ENCODE measurements at places on chromosomes 11 and 22.

- peak; percentile 97 for DNase-seq
Measured at GRCh38 chr11:61967116-61967923, at the start of gene FTH1. TSS of gene FTH1 (minus strand) at chr11:61967634. CDS start at chr11:61967425, 209 bp downstream.

DNA sequence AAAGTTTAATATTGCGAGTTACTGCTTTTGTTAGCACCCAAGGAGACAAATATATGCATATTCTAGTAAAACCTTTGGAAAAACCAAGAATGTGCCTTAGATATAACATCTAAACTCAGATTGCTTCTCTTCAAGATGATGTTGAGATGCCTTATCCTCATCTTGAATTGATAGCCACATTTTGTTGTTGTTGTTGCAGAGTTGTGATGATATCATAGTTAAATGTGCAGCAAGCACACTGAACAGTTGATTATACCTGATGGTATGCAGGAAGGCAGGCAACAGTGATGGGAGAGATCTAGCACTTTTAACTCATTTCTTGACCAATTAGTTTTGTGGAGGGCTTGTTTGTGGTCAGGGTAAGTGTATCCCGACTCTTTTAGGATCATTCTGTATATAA, 48.0 kb downstream of the KDM2A start:
- no peak for DNase-seq

- no peak for DNase-seq
Measured at GRCh38 chr11:87739766-87740165, 435.5 kb downstream of the RAB38 start.

DNA sequence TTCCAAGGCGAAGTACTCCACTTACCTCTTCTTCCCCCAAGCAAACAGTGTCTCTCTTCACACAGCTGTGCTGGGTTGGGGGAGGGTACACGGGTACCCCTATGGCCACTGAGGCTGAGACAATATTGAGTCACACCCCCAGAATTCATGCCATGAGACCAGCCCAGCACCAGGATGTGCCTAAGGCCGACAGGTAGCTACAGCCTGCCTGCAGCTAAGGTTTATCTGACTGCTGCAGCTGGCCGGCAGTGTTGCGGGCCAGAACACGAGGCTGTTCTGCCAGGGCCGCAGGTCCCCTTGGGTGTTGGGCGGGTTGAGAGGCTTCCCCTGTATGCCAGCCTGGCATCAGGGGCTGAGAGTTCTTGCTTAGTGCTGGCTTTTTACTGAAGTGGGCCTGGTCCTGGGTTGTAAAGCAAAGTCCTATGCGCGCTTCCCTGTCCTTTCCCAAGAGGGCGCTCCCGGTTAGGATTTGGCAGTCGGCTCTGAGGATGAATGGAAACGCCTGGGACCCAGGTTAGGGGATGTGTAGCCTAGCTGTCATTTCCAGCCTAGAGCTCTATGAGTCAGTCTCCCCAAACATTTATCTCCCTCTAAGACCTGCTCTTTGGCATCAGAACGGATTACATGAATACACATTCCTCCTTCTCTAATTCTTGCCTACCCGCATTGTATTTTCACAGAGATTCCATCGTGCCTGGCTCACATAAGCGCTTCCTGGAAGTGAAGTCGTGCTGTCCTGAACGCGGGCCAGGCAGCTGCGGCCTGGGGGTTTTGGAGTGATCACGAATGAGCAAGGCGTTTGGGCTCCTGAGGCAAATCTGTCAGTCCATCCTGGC, 7.1 kb downstream of the USP18 start:
- DNase-seq = peak; percentile 89

GRCh38 chr11:129434641-129435498, 59.2 kb downstream of the BARX2 start:
- no peak for DNase-seq

DNA sequence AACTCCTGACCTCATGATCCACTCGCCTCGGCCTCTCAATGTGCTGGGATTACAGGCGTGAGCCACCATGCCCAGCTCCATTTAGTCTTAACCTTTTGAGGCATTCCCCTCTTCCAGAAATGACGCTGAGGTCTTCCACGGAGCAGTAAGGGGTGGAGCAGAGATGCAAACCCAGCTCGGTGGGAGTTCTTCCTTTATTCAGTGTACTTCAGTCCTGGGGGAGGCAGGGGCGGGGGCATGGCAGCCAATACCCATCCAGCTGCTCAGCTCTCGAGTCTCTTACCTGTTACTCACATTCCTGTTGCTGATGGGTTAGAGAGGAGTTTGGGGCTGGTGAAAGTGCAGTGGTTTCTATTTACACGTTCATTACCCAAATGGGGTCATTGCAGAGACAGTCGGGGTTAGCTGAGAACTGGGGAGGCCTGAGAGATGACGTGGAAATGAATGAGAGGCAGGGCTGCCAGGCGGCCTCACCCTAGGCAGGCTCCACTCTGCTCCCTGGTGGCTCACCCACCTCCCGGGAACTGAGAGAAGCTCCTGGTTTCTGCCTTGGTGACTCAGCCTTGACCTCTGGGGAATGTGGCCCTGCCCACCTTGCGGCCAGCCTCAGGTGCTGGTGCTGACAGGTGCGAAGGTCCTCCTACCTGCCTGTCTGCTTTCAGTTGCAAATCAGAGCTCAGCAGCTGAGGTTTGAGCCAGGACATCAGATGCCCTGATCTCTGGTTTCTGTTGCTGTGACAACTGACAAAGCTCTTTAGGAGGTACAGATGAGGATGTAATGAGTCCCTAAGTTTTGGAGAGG, 13.4 kb upstream of the ST14 start:
- DNase-seq = no peak

DNA sequence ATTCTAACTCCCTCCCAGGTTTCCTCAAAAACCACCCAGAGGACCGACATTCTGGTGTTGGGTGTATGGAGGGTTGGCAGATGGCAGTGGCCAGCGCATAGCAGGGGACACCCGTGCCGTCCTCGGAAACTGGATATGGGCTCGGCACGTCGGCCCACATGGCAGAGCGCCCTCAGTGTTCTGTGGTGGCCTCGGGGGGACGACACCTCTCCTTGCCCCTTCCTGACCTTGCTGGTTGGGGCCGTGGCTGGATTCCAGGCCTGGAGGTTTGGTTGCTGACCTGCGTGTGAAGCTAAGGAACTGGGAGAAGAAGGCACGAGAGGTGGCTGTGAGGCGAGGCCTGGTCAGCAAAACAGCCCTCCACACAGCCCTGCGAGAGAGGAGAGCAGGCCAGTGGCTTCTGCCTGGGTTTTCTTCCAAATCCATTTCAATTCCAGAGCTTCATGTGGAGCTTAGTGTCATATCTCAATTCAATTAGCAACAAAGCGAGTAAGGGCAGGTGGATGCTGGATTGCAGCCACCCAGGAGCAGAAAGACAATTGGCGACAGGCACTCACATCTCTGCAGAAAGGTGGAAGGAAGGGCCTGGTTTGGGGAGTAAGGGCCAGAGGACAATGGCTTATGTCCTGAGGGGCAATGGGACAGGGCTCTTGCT, 478.4 kb downstream of the BRD1 start:
- DNase-seq = no peak

DNA sequence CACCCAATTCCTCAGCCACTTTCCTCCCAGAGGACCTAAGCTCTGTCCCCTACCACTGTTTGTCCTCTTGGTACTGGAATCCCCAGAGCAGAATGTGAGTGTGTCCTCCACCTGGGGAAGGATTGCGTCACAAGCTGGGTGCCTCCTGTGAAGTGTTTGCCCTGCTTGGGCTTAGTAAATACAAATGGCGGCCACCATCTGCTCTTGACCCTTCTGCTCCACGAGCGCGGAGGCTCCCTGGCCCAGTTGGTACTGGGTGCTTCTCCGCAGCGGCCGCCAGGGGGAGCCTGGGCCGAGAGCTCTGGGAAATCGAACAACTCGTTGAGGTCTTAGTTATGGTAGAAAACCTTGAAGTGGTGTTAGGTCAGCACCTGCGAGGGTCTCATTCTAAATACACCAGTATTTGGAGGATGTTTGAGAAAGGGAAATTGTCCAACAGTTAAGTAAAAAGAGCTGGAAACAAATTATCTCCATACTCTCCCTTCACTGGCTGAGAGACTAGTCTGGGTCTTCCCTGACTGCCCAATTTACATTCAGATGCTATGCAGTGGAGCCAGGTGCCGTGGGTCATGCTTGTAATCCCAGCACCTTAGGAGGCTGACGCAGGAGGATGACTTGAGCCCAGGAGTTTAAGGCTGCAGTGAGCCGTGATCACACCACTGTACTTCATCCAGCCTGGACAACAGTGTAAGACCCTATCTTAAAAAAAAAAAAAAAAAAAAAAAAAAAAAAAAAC, 74.6 kb upstream of the TEAD1 start:
- no peak for DNase-seq

GRCh38 chr22:44892243-44892642, 117.6 kb downstream of the PHF21B start:
- no peak for DNase-seq

- DNase-seq = no peak
Measured at GRCh38 chr22:40396882-40397281, 26.5 kb downstream of the SGSM3 start.

GRCh38 chr11:110747531-110747930, 35.3 kb upstream of the ARHGAP20 start:
- DNase-seq = no peak

GRCh38 chr11:100484948-100485347, 202.1 kb upstream of the ARHGAP42 start:
- DNase-seq = no peak

GRCh38 chr11:119734788-119735187, 5.8 kb upstream of the NECTIN1 start:
- DNase-seq = no peak

- no peak for DNase-seq
Measured at GRCh38 chr11:74427384-74427886, 29.2 kb upstream of the PGM2L1 start.

DNA sequence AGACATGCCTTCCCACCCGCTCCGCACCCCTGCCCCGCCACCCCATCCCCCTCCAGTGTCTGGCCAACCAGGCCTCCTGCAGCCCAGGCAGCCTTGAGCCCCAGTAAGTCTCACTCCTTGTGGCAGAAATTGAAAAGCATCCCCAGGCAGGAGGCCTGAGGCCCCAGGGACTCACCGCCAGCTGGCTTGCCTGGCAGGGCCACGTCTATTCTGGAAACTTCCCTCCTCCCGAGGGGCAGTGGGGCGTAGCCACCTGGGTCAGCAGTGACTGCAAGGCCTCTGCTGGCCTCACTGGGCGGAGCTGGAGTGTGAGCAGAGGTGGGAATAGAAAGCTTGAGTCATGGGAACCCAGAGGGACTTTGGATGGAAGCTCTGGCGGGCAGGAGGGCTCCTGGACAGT, 26.3 kb downstream of the ANO1 start:
- DNase-seq = no peak

- DNase-seq = peak; percentile 9
Measured at GRCh38 chr22:37898441-37899181, 7.5 kb upstream of the MICALL1 start.

GRCh38 chr22:21927174-21927823, 25.3 kb downstream of the PPM1F start:
- no peak for DNase-seq

- no peak for DNase-seq
Measured at GRCh38 chr22:29149841-29150555, 55.7 kb upstream of the EMID1 start.

GRCh38 chr22:24471570-24471969, 23.6 kb upstream of the UPB1 start:
- peak; percentile 12 for DNase-seq

DNA sequence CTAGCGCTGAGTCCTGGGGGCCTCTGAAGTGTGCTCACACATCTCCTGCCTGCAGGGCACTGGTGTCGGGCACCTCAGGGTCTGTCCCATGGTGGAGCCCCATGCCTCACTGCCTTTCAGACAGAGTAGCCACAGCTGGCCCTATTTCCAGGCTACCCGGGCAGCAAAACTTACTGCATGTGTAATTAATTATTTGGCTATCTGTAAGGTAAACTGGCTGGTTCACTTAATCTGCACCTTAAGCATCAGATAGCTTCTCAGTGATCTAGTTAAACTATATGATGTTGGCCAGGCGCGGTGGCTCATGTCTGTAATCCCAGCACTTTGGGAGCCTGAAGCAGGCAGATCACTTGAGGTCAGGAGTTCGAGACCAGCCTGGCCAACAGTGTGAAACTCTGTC, 5.3 kb downstream of the PNPLA3 start:
- DNase-seq = no peak

DNA sequence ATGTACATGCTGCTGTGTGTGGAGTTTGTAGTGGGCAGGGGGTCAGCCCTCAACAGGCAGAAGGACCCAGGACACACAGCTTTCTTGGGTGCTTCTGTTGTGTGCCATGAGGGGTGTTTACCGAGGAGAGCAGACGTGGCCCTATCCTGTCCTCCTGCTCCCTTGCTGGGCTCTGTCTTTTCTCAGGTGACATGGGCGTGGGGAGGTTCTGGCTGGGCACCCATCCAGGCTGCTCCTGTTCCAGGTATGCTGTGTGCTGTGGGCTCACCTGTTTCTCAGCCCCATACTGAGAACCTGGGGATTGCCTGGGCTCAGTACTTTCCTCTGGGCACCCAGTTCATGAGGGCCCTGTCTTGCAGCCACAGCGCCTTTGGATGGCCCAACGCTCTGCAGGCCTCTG, 23.3 kb downstream of the MICALL1 start:
- no peak for DNase-seq

DNA sequence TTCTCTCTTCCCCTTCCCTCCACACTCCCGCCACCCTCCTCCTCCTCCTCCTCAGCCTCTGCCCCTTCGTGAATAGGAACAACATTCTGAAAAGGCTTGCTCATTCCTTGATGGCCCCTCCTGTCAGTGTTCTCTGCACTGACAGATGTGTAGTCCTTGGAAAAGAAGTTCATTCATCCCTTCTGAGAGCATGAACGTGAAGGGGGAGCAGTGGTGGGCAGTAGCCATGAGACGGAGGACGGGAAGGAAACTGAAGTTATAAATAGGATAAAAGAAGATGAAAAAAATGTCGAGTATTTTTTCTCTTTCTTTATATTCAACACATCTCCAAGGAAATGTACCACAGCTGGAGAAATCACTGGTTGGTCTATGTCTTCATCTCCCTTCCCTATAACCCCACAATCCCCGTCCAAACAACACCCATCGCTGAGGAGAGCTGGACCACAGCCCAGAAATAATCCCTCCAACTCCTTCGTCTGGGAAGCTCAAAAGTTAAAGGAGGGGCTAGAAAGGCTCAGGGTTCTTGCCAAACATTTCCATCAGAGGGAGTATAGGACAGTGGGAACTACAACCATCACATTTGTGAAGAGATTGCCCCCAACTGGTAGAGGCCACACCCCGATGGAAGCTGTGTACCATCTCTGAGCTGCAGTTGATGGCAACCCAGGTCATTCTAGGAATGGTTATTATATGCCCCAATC, 33.5 kb downstream of the ETS1 start:
- DNase-seq = peak; percentile 10

GRCh38 chr22:29780748-29781676, 13.8 kb downstream of the UQCR10 start:
- DNase-seq = peak; percentile 83

GRCh38 chr11:93528252-93528651, 14.9 kb downstream of the SMCO4 start:
- DNase-seq = no peak

DNA sequence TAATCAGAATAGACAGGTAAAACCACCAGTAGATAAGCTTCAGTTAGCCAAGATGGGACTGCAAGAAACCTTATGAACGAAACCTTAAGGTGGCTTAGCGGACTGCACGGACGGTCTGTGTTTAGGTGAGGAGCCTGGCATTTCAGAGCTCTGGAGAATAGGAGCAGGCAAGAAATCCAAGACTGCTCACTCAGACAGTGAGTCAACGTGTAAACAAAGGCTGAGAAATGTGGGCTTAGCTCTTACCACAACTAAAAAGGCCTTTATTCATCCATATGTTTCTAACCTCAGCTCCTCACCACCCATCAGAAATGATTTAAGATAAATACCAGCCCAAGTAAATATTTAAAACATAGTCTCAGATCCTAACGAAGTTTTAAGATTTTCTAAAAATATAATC, 657.7 kb downstream of the OPCML start:
- no peak for DNase-seq

GRCh38 chr22:19656541-19657251, 57.6 kb upstream of the SEPTIN5 start:
- DNase-seq = no peak
